ENCODE measurements at places on chromosomes 1 and 21.

DNA sequence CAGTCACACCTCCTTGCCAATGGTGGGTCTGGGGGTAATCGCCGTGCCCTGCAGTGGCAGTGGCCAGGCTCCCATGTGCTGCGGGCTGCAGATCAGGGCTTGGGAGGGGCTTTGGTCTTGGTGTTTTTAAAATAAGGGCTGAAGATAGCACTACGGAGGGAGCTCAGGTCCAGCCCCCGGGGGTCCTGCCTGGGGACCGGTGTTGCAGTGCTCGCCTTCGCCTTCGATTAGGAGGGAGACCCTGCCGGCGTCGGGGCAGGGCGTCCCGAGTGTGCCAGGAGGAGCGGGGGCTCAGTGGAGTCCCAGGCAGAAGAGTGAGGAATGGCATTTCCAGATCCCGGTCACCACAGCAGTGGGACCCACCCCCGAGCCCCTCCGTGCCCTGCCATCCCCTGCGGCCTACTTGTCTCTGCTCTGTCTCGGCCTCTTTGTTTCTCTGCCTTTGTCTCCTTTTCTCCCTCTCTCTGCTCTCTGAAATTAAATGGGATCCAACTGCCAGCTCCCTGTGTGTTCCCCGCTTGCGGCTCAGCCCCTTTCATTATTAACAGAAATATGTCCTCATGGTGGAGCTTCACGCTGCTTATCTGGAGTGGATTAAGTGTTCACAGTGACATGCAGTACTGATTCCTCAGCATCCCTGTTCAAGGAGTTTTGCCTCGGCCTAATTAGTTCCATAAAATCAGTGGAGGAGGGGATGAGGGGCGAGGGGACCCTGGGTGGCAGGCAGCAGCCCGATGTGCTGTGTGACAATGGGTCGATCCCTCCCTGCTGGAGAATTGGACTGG is 44.4 kb downstream of the DMRTB1 start:
- no peak for DNase-seq

GRCh38 chr1:196372896-196373536 is 235.2 kb downstream of the KCNT2 start:
- no peak for DNase-seq

- DNase-seq, result no peak
These were observed 7.4 kb upstream of the TRIM58 start for GRCh38 chr1:247849616-247850015.

- no peak for DNase-seq
These were observed 65.9 kb downstream of the AGPAT3 start for GRCh38 chr21:43930848-43931375.

GRCh38 chr1:224789311-224789710 is 140.2 kb upstream of the DNAH14 start:
- DNase-seq, result no peak

DNA sequence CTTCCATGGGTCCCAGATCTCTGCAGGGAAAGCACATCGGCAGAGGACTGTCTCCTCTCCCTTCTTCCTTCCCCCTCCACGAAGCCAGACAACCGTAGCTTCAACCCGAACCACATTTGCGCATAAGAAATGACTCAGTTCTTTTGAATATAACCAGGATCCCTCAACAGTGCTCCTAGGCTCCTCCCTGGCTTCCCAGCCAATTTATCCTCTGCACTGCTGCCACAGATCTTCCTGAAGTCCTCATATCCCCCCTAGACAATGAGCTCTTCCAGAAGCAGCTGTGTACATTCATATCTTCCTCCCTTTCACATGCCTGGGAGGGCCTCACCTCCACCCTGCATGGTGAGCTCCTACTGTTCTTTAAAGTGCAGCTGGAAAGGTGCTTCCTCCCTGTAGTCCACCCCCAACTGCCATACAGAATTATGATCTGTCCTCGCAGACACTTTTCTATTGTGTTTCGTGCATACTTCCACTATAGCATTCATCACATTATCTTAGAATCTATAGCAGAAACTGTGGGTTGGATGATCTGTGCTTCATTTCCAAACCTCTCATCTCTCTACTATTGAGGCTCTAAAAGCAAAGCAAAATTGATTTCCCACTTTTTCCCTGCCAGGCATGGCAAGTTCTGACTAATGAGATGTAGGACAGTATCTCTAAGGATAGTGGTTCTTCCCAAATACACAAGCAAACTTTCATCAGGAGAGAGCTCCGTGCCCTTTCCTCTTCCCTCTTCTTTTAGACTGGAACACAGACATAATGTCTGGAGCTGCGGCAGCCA is 179.3 kb upstream of the HMGB4 start:
- no peak for DNase-seq

- no peak for DNase-seq
These were observed 1.4 kb downstream of the MACO1 start for GRCh38 chr1:25431955-25432719.

DNA sequence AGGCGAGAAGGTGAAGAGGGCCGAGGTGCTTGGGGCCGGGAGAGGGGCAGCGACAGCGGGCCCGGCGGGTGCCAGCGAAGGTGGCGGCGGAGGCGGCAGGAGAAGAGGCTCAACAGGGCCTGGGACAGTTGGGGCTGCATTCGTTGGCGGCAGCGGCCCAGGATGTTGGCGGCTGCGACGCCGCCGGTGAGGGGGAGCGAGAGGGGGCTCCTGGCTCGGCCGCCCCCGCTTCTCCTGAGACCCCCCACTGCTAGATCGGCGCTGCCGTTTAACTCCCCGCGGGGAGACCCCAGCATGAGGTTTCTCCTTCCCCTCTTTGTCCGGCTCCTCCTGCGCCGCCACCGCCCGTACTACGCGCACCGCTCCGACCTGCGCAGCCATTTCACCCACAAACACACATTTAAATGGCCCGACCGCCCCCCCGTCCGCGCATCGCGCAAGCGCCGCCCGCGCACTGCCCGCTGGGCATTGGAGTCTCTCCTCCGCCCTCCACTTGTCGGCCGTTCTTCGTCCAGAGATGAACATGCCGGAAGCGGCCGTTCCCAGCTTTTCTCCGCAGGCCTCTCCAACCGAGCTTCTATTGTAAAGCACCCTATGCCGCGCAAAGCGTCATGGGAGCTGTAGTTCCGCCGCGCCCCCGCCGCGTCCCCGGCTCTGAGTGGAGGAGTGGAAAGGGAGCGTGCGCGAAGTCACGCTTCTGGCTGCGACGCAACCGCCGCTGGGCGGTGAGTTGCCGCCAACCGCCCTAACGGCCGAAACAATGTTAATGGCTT is at the start of gene RSBN1:
RSBN1 (minus strand) TSS at position 589 of the 773 bp plus-strand sequence; CDS start at position 525, 64 bp downstream.
- peak; percentile 100 for DNase-seq

- no peak for DNase-seq
These were observed 13.3 kb upstream of the SPOCD1 start for GRCh38 chr1:31828926-31829690.

DNA sequence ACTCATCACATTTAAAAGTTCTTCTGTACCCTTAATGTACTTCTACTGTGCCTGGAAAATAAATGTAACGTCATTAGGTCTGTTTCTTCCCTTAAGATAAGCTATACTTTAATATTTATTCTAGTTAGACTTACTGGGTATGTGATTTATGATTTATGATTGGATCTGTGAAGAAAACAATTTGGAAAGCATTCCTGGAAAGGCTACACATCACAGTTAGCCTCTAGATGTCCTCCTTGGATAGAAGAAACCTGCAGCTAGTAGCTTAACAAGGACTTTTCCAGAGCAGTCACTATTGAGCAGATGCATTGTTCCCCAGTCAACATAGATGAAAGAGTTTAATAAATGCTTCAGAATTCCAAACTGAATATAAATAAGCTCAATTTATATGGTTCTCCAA is 22.2 kb upstream of the ABL2 start:
- DNase-seq, result peak; percentile 79

DNA sequence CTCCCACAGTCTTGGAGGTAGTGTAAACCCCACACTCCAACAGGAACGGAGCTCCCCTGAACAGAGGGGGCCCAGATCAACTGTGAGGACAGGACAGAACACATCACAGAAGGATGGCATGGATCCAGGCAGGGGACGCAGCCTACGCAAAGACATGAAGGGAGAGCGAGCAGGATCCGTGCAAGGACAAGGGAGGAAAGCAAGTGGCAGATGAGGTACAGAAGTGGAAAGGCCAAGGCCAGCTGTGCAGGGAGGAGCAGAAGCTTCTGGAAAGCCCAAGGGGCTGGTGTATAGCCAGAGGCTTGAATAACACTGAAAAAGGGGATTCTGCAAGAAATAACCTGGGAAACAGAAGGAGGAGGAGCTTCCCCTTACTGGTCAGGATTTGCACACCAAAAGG is 81.2 kb downstream of the SIPA1L2 start:
- DNase-seq, result no peak

GRCh38 chr21:43277481-43278351 is 108.9 kb downstream of the CRYAA start:
- DNase-seq, result peak; percentile 76

GRCh38 chr1:31701091-31701736 is 2.6 kb downstream of the COL16A1 start:
- DNase-seq, result peak; percentile 94

DNA sequence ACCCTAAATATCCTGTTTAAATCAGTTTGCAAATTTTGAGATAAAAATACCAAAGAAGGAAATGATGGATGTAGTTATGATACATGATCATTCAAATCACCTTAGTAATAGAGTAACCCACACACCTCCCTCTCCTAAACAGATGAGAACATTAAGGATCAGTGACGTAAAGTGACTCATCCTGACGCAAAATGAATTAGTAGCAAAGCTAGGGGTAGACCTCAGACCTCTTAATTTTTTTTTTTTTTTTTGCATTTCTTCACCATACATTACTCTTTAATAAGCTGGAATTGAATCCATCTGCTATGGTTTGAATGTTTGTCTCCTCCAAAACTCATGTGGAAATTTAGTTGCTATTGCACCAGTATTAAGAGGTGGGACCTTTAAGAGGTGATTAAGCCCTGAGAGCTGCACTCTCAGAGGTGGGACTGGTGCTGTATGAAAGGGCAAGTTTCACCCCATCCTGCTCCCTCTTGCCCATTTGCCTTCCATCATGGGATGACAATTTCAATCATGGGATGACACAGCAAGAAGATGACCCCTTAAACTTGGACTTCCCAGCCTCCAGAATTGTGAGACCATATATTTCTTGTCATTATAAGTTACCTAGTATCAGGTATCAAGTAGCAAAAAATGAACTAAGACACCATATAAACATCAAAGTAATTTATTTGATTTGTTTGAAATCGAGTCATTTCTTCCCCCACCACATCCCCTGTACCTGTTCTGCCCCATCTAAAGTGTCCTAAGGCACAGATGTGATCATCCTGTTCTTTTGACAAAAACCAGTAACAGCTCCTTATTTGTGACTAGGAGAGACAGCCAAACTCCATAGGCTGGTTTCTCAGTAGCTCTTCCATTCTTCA is 114.6 kb upstream of the DUSP10 start:
- no peak for DNase-seq

- no peak for DNase-seq
These were observed 7.8 kb downstream of the TBX19 start for GRCh38 chr1:168288311-168289052.

DNA sequence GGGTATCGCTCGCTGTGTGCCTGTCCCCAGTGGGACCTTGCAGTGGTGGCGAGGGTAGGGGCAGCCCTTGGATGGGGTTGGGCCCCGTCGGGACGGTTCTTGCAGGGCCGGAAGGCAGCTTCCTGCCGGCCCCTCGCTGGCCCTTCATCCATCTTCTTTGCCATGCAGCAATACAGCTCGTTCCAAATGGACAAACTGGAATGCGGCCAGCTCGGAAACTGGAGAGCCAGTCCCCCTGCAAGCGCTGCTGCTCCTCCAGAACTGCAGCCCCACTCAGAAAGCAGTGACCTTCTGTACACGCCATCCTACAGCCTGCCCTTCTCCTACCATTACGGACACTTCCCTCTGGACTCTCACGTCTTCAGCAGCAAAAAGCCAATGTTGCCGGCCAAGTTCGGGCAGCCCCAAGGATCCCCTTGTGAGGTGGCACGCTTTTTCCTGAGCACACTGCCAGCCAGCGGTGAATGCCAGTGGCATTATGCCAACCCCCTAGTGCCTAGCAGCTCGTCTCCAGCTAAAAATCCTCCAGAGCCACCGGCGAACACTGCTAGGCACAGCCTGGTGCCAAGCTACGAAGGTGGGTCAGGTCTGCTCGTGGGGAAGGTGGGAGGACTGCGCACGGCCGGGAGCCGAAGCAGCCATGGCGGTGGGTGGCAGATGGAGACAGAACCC is 45.8 kb downstream of the SIM2 start:
- DNase-seq, result peak; percentile 77

- peak; percentile 36 for DNase-seq
These were observed 178.1 kb upstream of the NFIA start for GRCh38 chr1:60904099-60904851.

- DNase-seq, result no peak
These were observed 22.7 kb downstream of the HTR6 start for GRCh38 chr1:19687414-19687813.

DNA sequence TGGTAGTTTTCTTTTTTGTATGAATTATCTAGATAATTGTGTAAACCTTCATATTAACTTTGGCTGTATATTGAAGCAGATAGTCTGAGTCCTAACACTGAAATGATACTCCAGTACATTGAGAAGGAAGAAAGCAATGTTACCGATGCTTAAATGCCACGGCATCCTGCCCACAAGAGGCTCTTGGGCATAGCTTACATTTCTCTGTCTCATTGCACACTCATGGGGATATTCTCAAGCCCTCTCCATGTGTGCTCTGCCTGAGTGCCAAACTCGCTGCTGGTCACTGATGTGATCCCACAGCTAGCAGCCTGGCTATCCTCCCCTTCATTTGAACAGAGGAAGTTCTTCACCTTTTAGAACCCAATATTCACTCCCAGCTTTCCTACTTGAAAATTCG is 179.4 kb downstream of the TGFB2 start:
- no peak for DNase-seq

- no peak for DNase-seq
These were observed 84.3 kb downstream of the DIRAS3 start for GRCh38 chr1:67965995-67966665.

GRCh38 chr1:98086796-98087441 is 166.1 kb upstream of the DPYD start:
- peak; percentile 9 for DNase-seq

DNA sequence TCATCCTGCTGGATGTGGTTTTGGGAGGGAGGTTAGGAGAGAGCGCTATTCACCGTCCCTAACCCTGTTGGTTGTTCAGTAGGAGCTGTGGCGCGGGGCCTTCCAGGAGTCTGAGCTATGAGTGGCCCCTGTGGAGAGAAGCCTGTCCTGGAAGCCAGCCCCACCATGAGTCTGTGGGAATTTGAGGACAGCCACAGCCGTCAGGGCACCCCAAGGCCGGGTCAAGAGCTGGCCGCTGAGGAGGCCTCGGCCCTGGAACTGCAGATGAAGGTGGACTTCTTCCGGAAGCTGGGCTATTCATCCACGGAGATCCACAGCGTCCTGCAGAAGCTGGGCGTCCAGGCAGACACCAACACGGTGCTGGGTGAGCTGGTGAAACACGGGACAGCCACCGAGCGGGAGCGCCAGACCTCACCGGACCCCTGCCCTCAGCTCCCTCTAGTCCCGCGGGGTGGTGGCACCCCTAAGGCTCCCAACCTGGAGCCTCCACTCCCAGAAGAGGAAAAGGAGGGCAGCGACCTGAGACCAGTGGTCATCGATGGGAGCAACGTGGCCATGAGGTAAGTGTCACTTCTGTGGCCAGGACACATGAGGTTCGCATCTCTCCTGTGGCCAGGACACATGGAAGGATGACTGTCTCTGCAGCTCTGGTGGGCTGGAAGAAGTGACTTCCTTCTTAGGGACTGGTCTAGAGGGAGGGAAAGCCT is 1.2 kb downstream of the ZC3H12A start:
- DNase-seq, result no peak
